ENCODE measurements at places on chromosomes 3 and 15. TPM values are rescaled to one million over a fixed set of nuclear protein-coding genes. Genes with fewer than 3 reads are reported as not detected.

Gene SCG5
- 15.6 TPM for polyA plus RNA-seq

Gene FBXW12
- polyA plus RNA-seq, result not detected

Gene SGO1
- 3.2 TPM for polyA plus RNA-seq

Gene ACOX2
- 32.9 TPM for polyA plus RNA-seq

Gene ERICH6
- not detected for polyA plus RNA-seq

Gene NR2E3
- polyA plus RNA-seq, result 0.19 TPM

Gene LRRC3B
- polyA plus RNA-seq, result not detected

Gene DALRD3
- 42.2 TPM for polyA plus RNA-seq

Gene STRIT1
- not detected for polyA plus RNA-seq

- no peak for DNase-seq
Measured at GRCh38 chr15:38559636-38560307, 4.8 kb downstream of the RASGRP1 start.

DNA sequence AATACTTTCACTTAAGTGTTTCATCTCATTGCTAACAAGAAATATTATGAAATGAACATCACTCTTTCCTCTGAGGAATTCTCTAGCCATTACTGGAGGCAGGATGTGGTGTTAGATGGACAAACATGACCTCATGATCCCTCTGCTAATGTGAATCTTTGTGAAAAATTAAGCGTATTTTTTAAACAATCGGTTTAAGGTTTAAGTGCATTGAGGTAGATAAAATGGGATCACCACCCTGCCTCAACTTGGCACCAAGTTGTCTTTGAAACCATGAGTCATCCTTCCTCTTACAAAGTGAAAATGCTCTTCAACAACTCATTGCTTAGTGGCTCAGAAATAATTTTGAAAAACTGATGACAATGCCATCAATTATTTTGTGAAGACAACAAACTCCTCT, 76.0 kb upstream of the DCBLD2 start:
- DNase-seq, result peak; percentile 91

GRCh38 chr3:184911570-184911969, 99.6 kb downstream of the VPS8 start:
- no peak for DNase-seq

DNA sequence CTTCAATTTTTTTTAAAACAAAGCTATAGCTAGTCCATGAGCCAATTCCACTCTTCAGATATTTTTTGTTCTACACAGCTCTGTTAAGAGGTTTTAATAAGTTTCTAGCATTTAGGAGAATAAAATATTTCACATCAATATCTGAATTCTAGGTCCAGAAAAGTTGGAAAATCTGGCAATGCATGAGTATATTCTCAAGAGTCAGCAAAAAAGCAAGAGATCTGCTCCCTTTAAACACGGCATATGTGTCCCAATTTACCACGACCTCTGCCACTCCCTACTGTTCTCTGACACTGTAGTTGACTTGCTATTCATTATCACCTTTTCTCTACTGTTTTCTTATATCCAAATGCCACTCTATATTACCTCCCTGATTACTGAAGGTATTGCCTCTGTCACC, 145.1 kb upstream of the TGFBR2 start:
- no peak for DNase-seq

DNA sequence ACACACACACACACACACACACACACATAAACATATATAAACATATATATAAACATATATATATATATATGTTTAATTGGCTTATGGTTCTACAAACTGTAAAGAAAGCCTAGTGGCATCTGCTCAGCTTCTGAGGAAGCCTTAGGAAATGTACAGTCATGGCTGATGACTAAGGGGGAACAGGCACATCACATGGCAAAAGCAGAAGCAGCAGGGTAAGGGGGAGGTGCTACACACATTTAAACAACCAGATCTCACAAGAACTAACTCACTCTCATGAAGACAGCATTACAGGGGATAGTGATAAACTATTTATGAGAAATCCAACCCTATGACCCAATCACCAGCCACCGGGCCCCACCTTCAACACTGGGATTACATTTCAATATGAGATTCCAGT, 922.9 kb downstream of the SI start:
- no peak for DNase-seq

DNA sequence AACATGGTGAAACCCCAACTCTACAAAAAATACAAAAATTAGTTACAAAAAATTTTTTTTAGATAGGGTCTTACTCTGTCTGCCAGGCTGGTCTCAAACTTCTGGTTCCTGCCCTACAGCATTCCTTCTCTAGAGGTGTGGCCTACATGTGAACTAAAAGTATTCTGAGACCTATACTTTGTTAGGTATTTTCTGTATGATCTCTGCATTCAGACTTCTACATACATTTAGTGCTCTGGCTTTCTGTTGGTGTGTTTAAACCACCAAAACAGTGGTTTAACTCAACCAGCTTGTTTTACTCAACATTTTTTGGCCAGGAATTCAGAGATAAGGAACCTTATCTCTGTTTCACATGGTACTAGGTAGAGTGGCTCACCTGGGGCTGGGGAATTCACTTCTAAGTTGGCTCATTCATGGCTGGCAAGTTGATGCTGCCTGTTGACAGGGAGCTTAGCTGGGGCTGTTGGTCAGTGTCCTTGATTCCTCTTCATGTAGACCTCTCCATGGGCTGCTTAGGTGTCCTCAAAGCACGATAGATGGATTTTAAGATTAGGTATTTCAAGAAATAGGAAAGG, 41.4 kb upstream of the BSN start:
- no peak for DNase-seq

DNA sequence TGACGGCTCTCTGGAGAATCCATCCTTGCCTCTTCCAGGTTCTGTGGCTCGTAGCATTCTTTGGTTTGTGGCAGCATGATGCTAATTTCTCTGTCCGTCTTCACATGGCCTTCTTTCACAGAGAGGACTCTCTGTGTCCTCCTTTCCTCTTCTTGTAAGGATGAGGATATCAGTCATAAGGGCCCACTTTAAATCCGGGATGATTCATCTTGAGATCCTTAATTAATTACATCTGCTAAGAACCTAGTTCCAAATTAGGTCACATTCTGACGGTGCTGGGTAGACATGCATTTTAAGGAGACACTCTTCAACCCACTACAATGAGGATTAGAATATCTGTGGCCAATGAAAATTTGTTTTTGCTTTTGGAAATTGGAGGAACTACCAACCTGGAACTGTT, 15.7 kb upstream of the GXYLT2 start:
- peak; percentile 55 for DNase-seq

DNA sequence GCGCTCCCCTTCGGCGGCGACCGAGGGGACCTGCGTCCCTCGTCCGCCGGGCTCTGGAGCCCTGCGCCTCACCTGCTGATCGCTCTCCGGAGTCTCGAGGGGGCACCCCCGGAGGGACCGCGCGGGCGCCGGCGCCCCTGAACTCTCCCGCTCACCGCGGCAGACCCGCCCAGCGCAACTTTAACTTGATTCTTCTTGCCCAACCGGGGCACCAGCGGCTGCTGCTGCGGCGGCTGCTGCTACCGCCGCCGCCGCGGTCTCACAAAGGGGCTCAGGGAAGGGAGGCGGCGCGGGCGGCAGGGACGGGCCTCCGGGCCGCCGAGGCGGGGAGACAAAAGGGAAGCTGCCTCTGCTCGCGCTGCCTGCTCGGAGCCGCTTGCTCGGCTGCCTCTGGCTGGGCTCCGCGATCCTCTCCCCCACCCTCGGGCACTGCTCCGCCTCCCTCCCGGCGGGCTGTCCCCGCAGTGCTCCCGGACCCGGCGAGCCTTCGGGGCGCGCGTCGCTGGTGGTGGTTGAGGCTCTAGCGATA, at the start of gene PPM1L:
Gene PPM1L (plus strand): TSS at position 456 of the 529 bp plus-strand sequence.
- DNase-seq, result peak; percentile 12

GRCh38 chr15:57692709-57693108, 13.8 kb upstream of the POLR2M start:
- peak; percentile 12 for DNase-seq

DNA sequence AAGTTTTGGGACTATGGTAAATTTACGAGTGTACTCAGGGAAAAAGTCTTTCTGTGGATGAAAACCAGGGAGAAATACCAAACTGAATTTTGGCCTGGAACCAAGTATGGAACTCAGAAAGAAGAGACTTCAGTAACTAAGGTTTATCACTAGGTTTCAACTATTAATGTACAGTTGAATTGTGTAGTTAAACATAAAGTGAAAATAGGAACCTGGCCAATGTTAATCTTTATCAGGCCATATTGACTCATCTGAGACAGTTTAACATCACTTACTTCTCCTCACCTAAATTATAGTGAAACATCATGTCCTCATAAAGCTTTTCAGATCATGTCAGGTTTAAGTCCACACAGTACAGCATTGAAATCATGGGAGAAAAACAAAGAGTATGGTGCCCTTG, 197.7 kb downstream of the LSAMP start:
- no peak for DNase-seq

GRCh38 chr3:156630081-156630772, 44.2 kb upstream of the TIPARP start:
- peak; percentile 45 for DNase-seq

GRCh38 chr3:81995329-81995728, 233.9 kb upstream of the GBE1 start:
- DNase-seq, result no peak

- peak; percentile 44 for DNase-seq
Measured at GRCh38 chr3:122754929-122755328, 38.7 kb downstream of the HSPBAP1 start.

- DNase-seq, result no peak
Measured at GRCh38 chr3:56423661-56424099, 44.6 kb downstream of the ERC2 start.

DNA sequence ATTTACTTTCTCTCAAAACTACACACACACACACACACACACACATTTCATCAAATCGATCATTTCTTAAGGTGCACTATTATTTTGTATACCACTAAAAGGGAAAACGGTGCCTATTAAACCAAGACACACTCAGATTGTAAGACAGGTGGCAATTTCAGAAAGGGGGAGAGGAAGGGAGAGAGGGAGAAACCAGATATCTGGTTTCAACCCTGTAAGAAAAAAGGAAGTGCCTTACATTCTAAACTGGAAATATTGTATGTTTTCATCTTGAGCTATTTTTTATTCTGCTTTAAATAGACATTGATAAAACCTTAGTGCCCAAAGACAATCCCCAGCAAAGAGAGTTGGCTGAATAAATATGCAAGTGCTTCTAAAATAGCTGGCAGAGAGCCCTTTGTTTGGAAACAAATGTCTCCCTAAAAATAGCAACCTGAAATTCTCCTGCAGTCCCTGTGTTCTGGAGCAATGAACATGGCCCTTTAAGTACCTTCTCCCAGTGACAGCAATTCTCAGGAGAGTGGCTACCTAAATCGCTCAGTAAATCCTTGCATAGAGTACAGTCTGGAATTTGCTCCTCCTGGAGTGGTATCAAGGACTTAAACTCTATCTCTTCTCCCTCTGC, 85.7 kb downstream of the RARB start:
- no peak for DNase-seq

GRCh38 chr3:127027811-127028548, 45.1 kb downstream of the PLXNA1 start:
- DNase-seq, result no peak

DNA sequence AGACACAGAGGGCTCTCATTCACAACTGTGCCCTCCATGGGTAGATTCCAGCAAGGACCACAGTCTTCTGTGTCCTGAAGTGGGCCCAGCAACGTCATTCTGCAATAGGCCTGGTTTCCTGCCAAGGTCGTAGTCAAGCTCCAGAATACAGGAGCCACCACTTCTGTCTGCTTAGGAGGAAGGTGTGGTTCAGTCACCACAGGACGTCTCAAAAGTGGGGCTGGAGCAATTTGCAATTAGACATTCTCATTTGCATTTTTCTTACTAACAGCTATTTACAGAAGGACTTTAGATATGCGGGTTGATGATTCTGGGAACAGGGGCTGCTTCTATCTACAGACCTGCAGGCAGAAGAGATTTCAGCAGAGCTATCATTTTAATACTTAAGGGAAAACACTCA, 58.7 kb upstream of the MYRIP start:
- no peak for DNase-seq

DNA sequence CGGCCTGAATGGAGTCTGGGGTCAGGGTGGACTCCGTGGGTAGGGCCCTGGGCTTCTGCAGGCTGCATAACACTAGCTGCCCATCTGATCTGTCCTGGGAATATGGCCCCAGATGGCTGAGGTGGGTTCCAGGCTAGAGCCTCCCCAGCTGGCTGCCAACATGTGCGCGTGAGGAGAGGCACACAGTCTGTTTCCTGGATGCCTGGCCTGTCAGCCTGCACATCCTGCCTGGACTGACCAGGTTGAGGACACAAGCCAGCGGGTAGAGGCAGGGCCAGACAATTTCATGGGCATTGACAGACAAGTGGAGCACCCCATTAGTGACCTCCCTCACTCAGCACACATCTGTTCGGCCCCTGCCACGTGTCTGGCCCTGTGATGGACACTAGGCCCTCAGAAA, 29.8 kb upstream of the RPL29 start:
- DNase-seq, result no peak

- peak; percentile 78 for DNase-seq
Measured at GRCh38 chr3:53160660-53161449, at the start of gene PRKCD. TSS of gene PRKCD (plus strand) at chr3:53161209. CDS start at chr3:53178423, 17,214 bp downstream.

GRCh38 chr15:66839506-66840112, 137.6 kb downstream of the SMAD6 start:
- peak; percentile 50 for DNase-seq

DNA sequence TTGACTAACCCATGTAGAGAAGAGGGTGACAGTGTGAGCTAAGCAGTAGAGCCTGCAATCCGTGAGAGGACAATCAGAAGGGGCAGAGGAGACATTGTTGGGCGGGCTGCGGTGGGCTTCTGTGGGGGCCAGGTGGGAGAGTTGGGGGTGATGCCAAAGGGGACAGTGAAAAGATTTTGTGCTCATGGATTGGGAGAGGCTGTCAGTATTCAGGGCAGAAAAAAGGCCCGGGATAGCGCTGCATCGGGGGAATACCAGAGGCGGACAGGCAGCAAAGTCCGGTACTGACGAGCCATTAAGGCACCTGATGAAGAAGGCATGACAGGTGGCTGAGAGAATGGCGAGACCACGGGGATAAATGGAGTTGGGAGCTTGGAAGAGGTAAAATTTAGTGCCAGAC, 1.3 kb upstream of the PXYLP1 start:
- no peak for DNase-seq

DNA sequence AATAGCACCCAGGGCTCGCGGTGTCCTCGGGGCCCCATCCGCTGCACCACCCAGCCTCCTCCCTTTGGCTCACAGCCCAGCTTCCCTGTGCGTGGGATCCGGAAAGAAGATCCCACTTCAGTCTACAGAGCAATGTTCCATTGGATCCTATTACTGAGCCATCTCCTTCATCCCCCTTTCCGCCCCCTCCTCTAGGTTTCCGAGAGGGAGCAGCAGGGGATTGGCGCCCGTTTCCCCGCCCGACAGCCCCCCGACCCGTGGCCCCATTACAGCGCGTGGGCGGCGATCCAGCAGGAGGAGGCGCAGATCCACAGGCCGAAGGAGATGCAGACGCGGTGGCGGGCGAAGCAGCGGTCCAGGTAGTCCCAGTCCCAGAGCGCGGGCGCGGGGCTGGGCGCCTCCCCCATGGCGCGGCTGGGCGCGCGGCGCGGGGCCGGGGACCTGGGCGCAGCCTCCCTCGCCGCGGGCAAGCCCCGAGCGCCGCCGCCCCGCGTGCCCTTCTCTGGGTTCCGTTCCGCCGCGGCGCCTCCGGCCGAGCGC, 340 bp downstream of the TMEM44 start:
- peak; percentile 38 for DNase-seq

- no peak for DNase-seq
Measured at GRCh38 chr3:90032980-90033641, 925.7 kb downstream of the EPHA3 start.

GRCh38 chr3:23481616-23482278, 278.6 kb downstream of the UBE2E2 start:
- no peak for DNase-seq
